ENCODE measurements at places on chromosomes 3 and 15.

GRCh38 chr3:185961675-185962232 lies 23.9 kb upstream of the TRA2B start:
- no peak for DNase-seq

DNA sequence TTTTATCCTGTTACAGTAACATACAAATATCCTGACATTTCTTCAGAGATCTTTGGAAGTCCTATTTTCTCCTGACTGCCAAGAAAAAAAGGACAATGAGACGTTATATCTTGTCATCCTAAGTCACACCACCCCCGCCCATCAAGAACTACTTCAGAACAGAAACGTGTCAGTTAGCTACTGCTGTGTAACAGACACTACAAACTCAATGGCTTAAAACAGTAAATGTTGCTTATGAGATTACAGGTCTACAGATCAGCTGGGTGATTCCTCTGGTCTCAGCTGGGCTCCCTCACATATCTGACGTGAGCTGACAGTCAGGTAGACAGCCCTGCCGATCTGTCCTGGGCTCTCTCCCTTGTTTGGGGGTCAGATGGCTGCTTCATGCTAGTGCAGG lies 20.5 kb upstream of the CCDC174 start:
- no peak for DNase-seq

GRCh38 chr3:194285850-194286197 lies 65.3 kb downstream of the CPN2 start:
- DNase-seq, result no peak

DNA sequence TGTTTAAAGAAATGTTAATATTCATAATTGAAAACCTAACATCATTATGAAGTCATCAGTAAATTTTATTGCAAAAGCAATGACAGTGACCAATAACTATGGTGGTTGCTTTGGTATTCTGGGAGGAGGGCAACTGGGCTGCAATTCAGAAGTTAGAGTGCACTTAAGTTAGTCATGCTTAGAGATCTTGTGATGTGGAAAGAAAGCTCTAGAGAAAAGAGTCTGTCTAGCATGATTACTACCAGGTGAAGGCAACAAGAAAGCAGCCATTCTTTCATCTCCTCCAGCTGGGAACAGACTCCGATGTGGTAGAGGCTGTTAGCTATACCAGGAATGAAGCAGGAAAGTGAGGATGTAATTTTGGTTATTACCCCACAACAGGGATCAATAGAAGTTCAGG lies 625.6 kb downstream of the SI start:
- no peak for DNase-seq

DNA sequence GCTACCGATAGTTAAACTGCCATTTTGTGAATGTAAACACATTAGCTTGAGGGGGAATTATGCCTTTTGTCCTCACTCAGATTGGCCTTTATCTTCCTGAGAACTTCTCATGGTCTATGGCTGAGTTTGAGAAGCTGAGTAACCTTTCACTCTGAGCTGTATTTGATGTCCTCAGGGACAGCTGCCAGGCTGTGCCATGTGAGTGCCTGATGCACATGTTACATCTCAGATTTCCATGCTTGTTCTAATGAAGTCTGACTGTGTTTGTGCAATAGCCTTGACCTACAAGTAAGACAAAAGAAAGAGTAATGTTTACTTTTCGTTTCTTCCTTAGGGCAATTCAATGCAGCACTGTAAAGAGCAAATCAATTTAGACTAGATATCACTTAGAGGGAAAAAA lies 44.1 kb upstream of the ARL6 start:
- no peak for DNase-seq

GRCh38 chr3:72903004-72903403 lies 15.2 kb downstream of the GXYLT2 start:
- no peak for DNase-seq

DNA sequence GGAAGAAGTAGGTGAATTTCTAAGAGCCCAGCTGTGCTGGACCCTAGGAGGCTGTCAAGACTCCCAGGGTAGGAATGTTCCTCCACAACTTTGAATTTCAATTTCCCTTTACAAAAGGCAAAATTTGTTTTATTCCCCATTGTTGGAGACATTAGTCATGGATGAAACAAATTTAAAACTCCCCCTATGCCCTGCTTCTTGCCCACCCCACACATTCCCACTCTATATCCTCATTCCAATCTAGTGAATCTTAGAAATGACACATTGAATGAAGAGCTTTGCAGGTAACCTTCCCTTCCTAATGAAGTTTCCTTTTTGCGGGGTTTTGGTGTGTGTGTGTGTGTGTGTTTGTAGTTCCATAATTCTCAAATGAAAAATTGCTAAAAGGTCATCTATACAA lies 72.6 kb downstream of the CCNL1 start:
- no peak for DNase-seq

GRCh38 chr3:36814066-36814717 lies 49.8 kb upstream of the DCLK3 start:
- DNase-seq, result no peak

DNA sequence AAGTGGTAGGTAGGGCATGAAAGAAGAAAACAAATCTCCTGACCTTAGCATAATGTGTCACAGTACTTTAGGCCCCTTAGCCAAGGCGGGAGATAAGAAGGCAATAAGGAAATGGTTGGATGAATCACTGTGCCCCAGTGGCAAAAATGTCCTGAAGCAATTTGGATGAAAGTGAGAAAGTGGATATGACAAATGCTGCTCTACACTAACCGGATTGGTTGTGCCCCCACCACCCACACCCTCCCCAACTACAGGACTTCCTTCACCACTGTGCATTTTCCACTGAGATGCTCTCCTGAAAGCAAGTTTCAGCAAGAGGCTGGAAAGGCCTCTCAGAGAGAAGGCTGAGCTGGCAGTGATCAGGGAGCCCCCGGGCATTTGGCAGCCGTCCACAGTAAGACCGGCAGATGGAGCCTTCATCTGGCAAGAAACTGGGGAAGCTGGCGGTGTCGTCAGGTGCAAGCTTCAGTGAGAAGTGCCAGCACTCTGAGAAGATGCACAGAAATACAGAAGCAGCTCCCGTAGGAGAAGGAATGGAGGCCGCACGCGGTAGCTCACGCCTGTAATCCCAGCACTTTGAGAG lies 63.8 kb downstream of the ATP1B3 start:
- DNase-seq, result no peak

Measured in stimulated activated CD8-positive, alpha-beta memory T cell treated with anti-CD3 and anti-CD28 coated beads, Interleukin-4, amount 100 ng/mL, for 4 hours (primary cell).